Substantia nigra (tissue), 51 donors: ENCODE measurements at places on chromosomes 5 and 9.

DNA sequence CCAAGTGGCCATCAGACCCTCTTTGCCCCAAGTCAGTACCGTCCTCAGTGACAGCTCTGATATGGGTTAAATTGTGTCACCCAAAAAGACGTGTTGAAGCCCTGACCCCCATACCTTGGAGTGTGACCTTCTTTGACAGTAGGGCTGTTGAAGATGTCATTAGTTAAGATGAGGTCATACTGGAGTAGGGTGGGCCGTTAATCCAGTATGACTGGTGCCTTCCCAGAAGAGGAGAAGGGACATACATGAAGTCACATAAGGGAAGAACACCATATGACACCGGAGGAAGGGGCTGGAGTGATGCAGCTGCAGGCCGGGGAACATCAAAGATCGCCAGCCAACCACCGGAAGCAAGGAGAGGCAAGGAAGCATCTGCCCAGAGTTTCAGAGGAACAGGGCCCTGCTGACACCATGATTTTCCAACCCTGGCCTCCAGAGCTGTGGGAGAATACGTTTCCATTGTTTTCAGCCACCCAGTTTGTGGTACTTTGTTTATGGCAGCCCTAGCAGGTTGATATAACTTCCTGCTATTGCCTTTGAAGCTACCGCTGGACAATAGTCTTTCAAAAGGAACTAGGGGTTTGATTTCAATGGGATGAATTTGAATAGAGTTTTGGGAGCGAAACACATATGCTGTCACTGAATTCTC, 36.4 kb upstream of the CPEB4 start:
- DNase-seq = no peak

GRCh38 chr9:126784401-126784800, 20.4 kb upstream of the ZBTB43 start:
- DNase-seq = no peak

- peak; percentile 15 for DNase-seq
Measured at GRCh38 chr9:5886114-5886939, 4.4 kb upstream of the MLANA start.

GRCh38 chr5:126031989-126032716, 391.1 kb upstream of the GRAMD2B start:
- no peak for DNase-seq

GRCh38 chr5:128537221-128537999, 635 bp downstream of the FBN2 start:
- no peak for DNase-seq

GRCh38 chr5:2133936-2134335, 251.2 kb upstream of the IRX4 start:
- DNase-seq = no peak

DNA sequence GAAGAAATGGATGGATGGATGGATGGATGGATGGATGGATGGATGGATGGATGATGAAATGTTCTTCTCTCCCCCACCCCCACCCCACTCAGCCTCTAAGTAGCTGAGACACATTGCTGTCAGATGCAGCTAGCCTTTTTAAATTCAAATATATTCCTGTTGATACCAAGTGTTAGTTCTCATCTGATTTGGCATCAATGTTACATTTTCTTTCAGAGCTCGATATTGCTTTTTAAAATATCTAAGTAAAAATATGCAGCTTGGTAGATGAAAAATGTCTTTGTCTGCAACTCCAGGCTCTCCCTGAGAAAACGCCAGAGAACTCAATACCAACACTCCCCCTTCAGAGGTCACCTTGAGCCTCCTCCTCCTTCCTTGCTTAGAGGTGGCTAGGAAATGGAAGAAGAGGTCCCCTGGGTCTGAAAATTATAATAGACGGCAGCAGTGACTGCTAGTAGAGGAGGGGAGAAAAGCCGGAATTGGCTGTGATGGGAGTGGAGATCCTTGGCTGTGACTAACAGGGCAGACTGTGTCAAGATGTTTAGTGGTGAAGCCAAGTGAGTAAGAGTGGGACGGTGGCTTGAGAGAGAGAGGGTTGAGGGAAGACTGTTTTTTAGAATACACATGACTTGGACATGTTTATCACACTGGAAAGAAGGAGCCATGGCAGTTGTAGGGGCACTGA, 156.0 kb downstream of the ZNF462 start:
- DNase-seq = no peak

- no peak for DNase-seq
Measured at GRCh38 chr5:68192679-68193060, 22.9 kb upstream of the PIK3R1 start.

DNA sequence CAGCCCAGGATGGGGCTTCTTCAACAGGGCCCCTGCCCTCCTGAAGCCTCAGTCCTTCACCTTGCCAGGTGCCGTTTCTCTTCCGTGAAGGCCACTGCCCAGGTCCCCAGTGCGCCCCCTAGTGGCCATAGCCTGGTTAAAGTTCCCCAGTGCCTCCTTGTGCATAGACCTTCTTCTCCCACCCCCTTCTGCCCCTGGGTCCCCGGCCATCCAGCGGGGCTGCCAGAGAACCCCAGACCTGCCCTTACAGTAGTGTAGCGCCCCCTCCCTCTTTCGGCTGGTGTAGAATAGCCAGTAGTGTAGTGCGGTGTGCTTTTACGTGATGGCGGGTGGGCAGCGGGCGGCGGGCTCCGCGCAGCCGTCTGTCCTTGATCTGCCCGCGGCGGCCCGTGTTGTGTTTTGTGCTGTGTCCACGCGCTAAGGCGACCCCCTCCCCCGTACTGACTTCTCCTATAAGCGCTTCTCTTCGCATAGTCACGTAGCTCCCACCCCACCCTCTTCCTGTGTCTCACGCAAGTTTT, 23.6 kb downstream of the PCDHGC5 start:
- peak; percentile 19 for DNase-seq

DNA sequence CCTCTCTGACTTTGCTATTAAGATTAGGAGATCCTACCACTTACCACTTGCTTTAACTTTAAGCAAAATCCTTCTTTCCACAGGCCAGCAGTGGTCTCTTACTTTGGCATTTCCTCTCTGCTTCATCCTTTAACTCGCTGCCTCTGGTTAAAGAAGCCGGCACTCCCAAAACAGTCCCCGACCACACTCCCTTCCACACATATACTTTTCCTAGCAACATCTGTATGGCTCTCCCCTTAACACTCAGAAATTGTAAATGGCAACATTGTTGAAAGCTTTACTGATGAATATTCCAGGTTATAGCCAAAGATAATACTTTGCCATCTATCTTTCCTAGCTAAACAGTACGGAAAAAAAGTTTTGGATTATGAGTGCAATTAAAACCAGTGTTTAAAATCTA, 133.2 kb downstream of the MCTP1 start:
- DNase-seq = no peak

GRCh38 chr5:1192971-1193590, 8.3 kb upstream of the SLC6A19 start:
- no peak for DNase-seq

DNA sequence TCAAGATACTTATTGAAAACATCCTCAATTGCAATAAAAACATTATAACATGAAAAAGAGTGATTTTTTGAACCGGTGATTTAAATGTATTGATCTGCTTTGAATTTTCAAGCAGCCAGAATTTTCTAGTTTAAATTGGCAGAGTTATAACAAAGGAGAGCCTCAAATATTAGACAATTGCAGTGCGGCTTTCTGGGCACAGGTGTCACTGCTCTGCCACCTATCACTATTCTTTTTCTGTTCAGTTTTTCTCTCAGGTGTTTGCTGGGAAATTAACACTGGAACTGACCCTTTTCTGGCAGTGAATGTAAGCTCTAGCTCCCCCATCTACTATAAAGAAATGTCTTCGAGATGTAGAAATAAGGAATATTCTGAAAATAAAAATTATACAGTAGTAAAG, 23.0 kb downstream of the ZBED3 start:
- DNase-seq = no peak

DNA sequence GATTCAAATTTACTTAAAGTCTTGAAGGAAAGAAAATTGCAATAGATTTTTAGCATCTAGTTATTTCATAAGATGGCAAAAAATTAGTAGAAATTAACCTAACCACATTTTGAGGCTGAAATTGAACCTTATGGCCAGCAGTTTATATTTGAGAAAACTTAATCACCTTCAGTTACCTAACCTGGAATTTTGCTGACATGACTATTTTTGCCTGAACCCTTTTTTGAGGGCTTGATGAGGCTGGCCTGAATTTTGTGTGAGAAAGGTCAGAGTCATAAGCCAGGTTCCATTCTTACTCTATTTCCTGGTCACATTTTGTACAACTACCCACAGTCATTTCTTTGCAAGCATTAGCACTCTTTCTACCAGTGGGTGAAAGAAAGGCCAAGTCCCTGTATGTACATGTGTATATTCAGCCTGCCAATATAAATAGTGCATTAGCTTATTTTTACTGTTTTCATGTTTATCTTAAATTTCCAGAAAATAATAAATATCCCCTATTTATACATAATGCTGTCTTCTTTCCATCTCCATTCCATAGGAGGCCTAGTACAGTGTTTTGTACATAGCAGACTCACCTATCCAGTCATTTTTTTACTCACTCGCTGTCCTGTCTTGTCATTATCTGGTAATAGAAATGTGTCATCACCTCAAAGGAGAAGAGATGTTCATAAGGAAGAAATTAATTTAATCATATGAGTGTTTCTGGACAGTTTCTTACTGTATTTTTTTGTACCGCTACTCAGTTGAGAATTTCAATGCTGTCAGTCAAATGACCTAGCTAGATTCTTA, 108.4 kb upstream of the SGCD start:
- DNase-seq = no peak

DNA sequence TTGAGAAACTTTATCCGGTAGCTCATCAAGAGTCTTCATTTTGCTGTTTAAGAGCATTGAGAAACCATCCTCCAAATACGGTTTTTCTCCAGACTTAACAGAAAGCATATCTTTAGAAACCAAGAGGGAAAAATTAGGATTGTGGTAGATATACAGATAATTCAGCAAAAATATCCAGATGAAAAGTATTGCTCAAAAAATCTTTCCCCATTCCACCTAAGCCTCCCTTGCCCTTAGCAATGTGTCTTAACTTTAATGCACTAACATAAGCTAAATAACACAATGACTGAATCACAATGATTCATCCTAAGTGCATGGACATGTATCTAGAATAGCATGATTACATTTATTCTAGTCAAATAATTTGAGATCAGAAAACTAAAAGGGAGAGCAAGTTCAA, 130.3 kb upstream of the TARS1 start:
- DNase-seq = no peak

DNA sequence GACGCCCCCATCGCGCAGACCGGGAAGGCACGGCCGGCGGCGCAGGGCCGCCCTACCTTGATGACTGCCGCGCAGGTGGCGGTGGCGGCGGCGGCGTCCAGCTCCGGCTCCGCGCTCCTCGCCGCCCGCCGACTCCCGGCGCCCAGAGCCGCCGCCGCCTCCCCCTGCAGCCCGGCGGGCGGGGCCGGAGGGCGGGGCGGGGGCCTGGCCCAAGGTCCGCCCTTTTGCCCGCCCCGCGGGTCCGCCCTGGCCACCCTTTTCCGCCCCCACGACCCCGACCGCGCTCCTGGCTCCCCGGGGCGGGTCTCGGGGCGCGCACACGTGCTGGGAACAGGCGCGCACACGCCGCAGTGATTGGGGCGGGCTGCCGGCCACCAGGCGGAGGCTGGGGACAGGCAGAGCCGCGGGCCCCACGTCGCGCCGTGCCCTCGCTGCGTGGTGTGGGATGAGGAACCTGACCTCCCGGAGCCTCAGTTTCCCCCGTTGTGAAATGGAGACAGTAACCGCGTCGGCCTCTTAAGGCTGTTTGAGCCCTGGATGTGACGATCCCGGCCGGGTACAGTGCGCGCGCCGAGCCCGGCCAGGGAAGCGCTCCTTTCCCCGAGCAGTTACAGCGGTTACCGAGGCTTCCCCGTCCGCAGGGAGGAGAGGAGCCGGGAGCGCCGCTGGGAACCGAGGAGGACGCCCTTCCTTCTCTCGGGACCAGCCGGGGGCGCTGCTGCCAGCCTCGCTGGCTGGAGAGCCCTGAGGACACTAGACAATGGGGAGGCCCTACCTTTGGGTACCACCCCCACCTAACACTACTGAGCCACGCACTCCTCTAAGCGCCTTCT, at the start of gene CORO2A:
Gene CORO2A, minus strand, starts transcription at position 135 of the 833 bp plus-strand sequence. CDS start 34,977 bp downstream, outside the sequence.
- peak; percentile 32 for DNase-seq

- no peak for DNase-seq
Measured at GRCh38 chr5:158573829-158574228, 525.9 kb downstream of the EBF1 start.

- DNase-seq = no peak
Measured at GRCh38 chr5:153086486-153086885, 404.0 kb upstream of the GRIA1 start.

GRCh38 chr5:95283761-95284571, 928 bp downstream of the MCTP1 start:
- no peak for DNase-seq
